ENCODE measurements at places on chromosomes 6 and 20. TPM values are rescaled to one million over a fixed set of nuclear protein-coding genes. Genes with fewer than 3 reads are reported as not detected.

PDE7B gene
- 0.50 TPM for total RNA-seq

PRICKLE4 gene
- total RNA-seq = not detected

ANGPT4 gene
- total RNA-seq = not detected

EPB41L1 gene
- total RNA-seq = 0.99 TPM

SOX4 gene
- total RNA-seq = 0.70 TPM

OR2H2 gene
- not detected for total RNA-seq

ELOVL4 gene
- total RNA-seq = 2.2 TPM

ZC2HC1B gene
- not detected for total RNA-seq

PLAGL2 gene
- total RNA-seq = 87.2 TPM

FLRT3 gene
- total RNA-seq = not detected

SEL1L2 gene
- not detected for total RNA-seq

ATP6V1G2 gene
- total RNA-seq = 1.5 TPM

BFSP1 gene
- 0.18 TPM for total RNA-seq

C6orf52 gene
- 6.3 TPM for total RNA-seq

ATF6B gene
- total RNA-seq = 53.5 TPM

UBD gene
- 2.6 TPM for total RNA-seq

LTA gene
- total RNA-seq = 328 TPM

CALHM5 gene
- total RNA-seq = not detected

TXLNB gene
- 0.19 TPM for total RNA-seq

PDYN gene
- not detected for total RNA-seq

TCP11 gene
- not detected for total RNA-seq

VSTM2L gene
- not detected for total RNA-seq

SOBP gene
- total RNA-seq = 0.70 TPM

CGAS gene
- total RNA-seq = 29.5 TPM

PRDM13 gene
- total RNA-seq = 0.10 TPM

ADGRF5 gene
- not detected for total RNA-seq

FAM83C gene
- not detected for total RNA-seq

PLEKHG1 gene
- 4.4 TPM for total RNA-seq

COL21A1 gene
- total RNA-seq = not detected

EDN3 gene
- total RNA-seq = not detected

RUNX2 gene
- 5.8 TPM for total RNA-seq

BPIFA1 gene
- total RNA-seq = not detected

SSTR4 gene
- not detected for total RNA-seq

RBM24 gene
- not detected for total RNA-seq

LGSN gene
- not detected for total RNA-seq

Measured in activated naive CD8-positive, alpha-beta T cell treated with anti-CD3 and anti-CD28 coated beads for 36 hours (primary cell).